Memory B cell (primary cell): ENCODE measurements at places on chromosomes 16 and 17.
A peak's percentile ranks its signal among the peaks of the same experiment; 100 is the strongest.

GRCh38 chr17:58873926-58874325, 118.3 kb downstream of the PPM1E start:
- DNase-seq, result no peak

DNA sequence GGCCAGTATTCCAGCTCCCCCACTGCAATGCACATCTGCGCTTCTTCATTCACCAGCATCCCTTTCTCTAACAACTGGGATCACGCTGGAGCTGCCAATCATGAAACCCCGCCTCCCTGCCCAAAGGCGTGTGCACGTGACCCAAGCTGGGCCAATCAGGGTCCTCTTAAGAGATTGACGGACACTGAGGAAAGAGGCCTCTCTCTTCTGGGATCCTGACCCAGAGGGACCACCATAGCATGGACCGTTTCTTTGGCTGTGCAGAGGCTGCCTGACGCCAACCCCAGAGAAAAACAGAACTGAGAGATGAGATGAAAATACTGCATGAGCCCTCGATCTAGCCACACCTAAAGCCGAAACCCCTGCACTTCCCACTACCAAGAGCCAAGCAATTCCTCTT, 32.0 kb downstream of the COTL1 start:
- peak; percentile 34 for DNase-seq

DNA sequence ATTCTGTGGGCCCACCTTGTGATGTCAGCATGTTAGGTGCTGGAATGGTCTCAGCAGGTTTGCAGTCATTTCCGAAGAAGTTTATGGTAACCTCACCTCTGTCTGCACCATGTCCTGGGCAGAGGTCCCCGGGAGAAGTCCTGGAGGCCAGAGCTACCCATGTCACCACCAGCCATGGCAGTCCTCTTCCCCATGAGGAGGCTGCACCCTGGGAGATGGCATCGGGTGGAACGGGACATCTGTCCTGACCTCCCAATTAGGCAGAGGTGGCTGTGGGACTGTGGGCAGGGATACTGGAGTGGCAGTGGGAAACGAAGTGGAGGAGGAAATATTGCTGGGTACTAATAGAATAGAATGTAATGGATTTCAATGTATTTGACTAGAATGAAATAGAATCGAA, 511.8 kb upstream of the WSB1 start:
- no peak for DNase-seq

- DNase-seq, result no peak
Measured at GRCh38 chr16:27595475-27595874, 45.5 kb downstream of the KATNIP start.

GRCh38 chr17:82684228-82684841, 14.2 kb downstream of the RAB40B start:
- DNase-seq, result no peak
